CD4-positive, alpha-beta T cell treated with Interleukin-6 for 4 hours (primary cell): ENCODE measurements at places on chromosomes 2 and 18.

DNA sequence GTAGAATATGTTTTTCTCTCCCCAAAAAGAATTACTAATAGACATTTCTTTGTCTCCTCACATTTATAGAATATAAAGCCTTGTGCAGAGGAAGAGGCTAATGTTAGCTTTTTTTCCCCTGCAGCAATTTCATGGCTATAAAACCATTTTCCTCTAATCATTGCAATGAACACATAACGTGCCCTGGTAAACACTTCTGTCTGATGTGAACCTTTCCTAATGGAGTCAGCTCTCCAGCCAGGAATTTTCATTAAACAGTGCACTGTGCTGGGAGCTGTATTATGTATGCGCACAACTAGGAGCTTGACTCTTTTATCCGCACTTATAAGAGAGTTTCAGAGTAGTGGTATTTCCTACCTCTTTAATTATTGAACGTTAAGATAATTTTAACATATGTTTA lies 63.9 kb upstream of the SPATS2L start:
- no peak for DNase-seq

- no peak for DNase-seq
Observed at GRCh38 chr18:39945076-39945475, 2010.0 kb upstream of the PIK3C3 start.

DNA sequence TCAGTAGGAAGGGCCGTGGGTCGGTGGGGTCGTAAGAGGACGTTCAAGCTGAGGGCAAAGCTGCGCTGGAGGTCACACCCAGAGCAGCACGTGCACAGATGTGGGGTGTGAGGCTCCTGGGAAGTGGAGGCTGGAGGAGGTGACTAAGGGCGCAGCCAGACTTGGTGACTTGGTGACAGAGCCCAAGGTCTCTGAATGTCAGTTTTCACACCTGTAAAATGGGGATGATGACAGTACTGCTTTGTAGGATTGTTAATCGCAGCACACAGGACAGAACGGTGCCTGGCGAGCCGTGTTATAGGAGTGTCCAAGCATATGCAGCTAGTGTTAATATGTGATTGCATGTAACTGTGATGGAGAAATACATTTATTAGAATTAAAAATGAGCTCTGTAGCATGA lies 40.8 kb downstream of the NTSR2 start:
- DNase-seq = no peak

- DNase-seq = no peak
Observed at GRCh38 chr2:151922845-151923666, 94.8 kb upstream of the ARL5A start.

DNA sequence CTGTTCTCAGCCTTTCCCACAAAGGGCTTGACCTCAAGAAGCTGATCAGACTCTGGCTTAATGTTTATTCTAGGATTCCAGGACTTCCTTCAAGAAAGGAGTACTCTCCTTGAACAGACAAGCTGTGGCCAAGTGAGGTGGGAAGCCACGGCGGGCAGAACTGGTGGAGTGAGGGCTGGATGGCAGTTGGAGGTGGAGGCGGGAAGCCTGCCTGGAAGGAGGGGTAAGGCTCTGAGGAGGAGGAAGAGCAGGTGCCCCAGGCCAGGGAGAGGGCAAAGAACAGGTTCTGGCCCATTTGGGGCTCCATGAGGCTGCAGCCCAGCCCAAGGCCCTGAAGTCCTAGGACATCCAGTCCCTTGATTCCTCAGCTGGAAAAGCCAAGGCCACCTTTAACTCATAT lies 143.9 kb downstream of the CYP26B1 start:
- DNase-seq = no peak

DNA sequence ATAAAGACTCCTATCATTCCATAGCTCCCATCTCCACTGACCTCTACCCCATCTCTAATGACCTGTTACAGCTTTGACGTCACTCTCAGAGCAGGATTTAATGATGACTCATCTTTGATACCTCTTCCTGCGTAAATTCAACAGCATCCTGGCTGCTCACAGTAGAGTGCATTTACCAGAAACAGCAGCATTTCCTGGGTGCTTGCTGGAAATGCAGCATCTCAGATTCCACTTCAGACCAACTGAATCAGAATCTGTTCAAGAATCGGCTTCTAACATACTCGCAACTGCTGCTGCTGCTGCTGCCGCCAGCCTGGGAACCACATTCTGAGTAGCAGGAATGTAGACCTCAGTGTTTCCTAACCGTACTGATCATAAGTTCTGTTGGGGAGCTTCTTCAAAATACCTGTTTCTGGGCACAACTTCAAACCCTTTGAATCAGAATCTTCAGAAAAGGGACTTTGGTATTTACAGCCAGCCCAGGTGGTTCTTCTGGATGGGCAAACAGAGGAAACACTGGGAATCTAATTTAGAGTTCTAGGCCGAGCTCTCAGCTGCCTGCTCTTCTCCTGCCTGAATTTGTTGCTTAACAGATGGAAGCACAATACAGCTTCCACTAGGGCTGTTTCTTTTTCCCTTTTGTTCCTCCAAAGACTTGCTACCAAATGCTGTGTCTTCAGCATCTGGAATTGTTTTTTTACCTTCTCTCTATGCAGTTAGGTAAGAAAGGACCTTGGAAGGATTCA lies 241.4 kb downstream of the NCKAP5 start:
- no peak for DNase-seq

GRCh38 chr18:31500051-31500688 lies 2.2 kb downstream of the DSG2 start:
- no peak for DNase-seq

GRCh38 chr2:66189553-66189952 lies 245.4 kb upstream of the MEIS1 start:
- DNase-seq = no peak

GRCh38 chr2:224354632-224355211 lies 47.2 kb downstream of the FAM124B start:
- no peak for DNase-seq

GRCh38 chr2:25417715-25418369 lies 76.1 kb upstream of the DNMT3A start:
- DNase-seq = no peak

GRCh38 chr2:226647621-226648518 lies 151.8 kb downstream of the IRS1 start:
- DNase-seq = no peak

GRCh38 chr2:180990794-180991193 lies 10.4 kb downstream of the UBE2E3 start:
- DNase-seq = no peak

GRCh38 chr2:168363347-168364092 lies 92.6 kb upstream of the CERS6 start:
- DNase-seq = no peak

DNA sequence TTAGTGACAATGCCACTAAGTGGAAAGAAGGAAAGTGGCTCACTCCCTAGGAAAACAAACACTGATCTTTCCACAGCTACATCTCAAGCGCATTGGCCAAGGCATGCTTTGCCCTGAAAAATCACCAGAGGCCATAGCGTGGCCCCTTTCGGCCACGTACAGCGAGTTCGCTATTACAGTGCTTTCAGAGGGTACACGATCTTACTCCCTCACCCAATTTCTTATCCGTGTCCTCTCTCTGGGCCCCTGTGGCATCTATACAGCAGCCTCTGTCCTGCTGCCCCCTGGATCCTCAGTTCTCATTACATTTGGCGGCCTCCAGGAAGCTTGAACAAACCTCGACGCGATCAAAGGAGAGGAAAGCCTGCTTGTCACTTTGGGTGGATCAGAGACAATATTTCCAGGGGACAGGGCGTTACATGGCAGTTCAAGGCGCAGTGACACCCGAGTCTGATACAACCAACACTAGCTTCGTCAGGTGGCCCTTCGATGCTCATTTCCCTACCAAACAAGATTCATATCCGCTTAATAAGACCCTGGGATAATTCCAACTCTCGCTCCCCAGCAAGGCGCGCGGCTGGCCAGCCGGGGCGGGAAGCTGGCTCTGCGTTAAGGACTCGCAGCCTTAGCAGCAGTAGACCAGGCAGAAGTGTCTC lies 941 bp downstream of the SKOR2 start:
- no peak for DNase-seq

- DNase-seq = no peak
Observed at GRCh38 chr18:76816127-76816526, 6.2 kb upstream of the ZNF236 start.

- no peak for DNase-seq
Observed at GRCh38 chr2:143162997-143163396, 33.8 kb downstream of the ARHGAP15 start.
